ENCODE measurements at places on chromosomes 12 and 14.

DNA sequence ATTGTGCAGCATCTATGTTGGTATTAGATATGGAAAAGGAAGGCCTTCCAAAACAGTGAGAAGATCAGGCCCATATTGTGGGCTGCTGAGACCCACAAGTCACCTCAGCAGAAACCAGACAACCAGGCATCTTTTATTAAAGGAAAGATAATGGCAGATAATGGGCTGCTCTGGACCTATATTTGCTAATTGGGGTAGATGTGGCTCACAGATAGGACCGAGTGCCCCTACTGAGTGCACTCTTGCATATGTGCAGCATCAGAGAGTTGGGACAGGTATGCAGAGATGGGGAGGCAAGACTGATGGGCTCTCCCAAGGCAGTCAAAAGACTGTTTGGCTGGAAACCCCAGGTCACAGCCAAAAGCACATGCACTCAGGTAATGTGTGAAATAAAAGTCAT, 149.8 kb upstream of the GZMB start:
- no peak for DNase-seq

- no peak for DNase-seq
These were observed 6.6 kb downstream of the TTC9 start for GRCh38 chr14:70648346-70648745.

DNA sequence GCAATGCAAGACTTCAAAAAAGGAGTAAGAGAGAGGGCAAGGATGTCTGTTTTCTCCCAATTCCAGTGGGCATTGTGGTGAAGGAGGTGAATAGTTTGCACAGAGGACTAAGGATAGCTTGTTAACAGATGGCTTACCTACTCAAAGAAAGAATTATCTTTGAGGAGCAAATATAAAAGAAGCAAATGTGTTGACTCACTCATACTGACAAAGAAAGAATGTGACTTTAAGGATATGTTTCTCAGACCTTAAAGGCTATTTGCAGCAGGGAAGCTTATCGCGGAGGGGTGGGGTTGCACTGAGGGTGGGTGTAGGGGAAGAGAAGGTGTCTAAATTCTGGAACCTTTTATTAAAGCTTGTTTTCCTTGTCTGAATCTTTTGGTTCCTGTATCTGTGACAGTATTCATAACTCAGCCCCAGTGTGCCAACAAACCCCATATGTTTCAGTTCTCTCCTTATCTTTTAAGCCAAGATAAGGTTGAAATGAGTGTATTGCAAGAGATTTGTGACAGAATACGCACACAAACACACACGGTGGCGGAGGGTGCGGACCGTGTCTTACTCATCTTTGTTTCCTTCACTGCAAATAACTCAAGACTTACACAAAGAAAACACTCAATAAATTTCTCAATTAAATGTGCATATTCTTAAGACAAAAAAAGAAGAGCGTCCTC, 146.4 kb upstream of the ARID2 start:
- no peak for DNase-seq

DNA sequence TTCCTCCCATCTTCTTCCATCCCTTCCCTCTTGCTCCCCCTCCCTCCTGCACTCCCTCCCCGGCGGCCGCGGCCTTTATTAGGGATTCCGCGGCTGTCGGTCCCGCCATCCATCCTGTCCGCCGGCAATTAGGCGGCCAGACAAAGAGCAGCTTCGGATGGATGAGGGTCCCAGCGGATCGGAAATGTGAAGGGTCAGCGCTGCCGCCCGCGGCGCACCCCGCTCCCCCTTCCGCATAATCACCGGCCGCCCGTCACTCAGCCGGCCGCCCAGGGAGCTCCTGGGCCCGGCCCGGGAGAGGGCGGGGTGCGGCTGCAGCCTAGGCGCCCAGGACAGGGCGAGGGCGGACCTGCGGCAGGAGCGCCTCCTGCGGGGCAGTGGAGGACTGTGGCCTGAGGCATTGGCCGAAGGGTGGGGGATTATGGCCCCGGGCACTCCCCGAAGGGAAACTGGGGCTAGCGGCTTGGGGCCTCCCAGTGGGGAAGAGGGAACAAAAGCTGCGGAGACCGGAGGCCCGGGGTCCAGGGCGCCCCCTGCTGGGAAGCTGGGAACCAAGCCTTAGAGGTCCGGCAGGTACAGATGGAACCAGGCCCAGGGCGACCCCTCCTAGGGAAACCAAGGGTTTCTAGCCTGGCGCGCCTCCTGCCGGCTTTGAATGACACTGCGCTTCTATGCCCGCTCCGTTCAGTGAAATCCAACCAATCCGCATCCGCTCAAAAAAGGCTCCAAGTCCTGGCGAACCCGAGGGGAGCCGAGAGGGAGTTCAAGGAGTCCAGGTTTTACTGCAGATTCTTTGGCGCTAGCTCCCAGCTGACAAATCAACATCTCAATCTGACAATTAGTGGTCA, 4.4 kb upstream of the DNAJC22 start:
- peak; percentile 77 for DNase-seq

- no peak for DNase-seq
These were observed 101.6 kb downstream of the PIWIL1 start for GRCh38 chr12:130439250-130439649.

GRCh38 chr12:109925185-109925840, 25.2 kb downstream of the TCHP start:
- DNase-seq = no peak

DNA sequence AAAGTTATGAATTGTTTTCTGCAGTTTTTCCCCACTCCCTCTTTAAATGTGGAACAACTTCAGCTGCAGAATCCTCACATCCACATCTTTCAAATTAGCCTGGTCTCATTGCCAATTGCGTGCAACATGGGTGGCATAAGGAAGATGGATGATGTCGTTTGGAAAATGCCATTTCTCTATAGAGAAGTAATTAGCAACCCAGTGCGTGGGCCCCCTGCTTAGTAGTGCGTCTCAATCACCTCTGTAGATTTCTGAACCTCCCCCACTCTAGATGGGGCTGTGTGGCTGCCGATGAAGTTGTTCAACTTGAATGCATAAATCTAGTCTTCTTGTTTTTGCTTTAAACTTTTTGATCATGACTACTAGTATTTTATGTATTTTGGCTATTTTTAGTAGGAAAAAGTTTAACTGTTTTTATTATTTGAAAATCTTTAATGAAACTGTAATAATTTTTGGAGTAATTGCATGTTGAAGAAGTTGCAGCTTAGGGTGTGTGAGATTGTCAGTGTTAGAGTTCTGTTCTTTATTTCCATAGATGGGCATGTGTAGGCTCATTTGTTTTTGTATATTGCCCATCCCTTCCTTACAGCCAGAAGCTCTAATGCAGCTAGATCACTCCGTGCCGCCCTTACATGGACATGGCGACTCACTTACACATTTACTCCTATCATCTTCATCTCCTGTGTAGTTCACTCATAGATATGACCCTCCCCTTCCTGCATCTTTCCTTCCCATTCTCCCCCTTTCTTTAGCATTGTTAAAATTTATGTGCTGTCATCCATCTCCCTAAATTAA, 358.2 kb downstream of the DIO2 start:
- no peak for DNase-seq

DNA sequence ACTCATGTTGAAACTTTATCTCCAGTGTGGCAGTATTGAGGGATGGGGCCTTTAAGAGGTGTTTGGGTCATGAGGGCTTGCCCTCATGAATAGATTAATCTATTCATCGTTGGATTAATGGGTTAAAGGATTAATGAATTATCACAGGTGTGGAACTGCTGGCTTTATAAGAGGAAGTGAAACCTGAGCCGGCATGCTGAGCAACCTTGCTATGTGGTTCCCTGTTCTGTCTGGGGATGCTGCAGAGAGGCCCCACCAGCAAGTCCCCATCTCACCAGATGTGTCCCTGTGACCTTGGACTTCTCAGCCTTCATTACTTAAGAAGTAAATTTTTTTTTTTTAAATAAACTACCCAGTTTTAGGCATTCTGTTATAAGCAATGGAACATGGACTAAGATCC, 109.6 kb downstream of the DYRK2 start:
- no peak for DNase-seq

- no peak for DNase-seq
These were observed 228.3 kb downstream of the SLC41A2 start for GRCh38 chr12:104729610-104730446.

DNA sequence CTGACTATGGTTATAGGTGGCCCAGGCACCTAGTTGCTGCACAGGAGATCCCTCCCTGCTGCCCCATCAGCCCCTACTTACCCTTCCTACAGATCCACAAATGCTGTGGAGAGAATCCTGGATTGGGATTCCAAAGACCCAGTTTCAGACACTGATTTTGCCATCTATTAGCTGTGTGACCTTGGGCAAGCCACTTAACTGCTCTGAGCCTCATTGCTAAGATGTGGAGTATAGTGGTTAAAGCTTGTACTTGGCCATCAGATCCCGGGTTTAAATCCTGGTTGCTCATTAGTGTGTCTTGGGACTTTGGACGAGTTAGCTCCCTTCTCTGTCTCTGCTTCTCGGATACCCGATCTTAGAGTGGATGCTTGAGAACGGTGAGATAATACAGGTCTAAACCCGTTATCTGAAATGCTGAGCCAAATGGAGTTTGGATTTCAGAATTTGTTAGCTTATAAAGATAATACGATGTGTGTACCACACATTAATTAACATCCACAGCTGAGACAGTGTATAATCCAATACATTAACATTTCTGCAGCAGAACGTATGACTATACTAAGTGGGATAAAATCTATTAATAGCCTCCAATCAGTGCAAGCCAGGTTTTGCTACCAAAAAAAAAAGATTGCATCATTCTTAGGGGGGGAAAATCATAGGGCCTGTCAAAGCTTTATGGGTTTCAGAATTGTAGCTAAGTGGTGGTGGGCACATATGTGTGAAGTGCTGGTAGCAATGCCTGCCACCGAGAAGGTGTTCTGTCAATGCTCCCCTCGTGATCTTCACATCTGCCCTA, 16.0 kb downstream of the PROX2 start:
- DNase-seq = no peak

DNA sequence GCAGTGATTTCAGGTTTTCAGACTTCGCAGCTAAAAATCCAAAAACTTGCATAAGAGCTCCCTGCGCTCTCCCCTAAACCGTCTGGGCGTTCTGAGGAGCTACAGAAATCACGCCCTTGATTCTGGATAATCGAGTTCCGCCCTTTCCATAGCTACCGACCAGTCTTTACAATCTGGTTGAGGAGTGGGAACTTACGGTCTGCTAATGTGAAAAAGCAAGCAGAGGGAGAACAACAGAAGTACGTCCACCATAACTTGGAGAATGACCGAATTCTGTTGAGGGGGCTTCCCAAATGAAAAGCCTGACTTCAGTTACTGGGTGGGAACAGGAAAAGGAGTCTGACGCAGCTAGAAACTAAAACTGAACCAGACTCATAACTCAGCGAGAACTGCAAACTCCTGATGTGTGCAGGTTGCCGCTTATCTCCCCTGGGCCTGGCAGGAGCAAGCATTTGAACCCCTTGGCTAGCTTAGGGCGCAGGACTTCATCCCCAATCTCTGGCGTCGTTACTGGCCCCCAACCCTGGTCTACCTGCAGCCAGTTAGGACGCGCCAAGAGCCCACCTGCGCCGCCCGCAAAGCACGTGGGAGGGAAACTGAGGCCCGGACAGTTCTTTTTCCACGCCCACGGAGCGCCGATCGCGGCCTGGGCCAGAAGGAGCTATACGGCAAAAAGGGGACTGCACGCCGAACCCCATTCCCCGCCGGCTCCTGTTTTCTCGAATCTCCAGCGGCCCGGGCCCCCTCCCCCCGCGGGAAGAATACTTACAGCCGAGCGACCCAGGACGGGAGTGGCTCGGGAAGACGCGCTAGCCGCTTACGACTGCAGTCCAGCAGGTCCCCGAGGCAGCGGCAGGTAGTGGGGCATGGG, 838 bp downstream of the LRIG3 start:
- DNase-seq = no peak

GRCh38 chr14:74820288-74820687, 55.7 kb downstream of the PROX2 start:
- no peak for DNase-seq

- DNase-seq = no peak
These were observed 144.2 kb downstream of the PAWR start for GRCh38 chr12:79546466-79547043.

DNA sequence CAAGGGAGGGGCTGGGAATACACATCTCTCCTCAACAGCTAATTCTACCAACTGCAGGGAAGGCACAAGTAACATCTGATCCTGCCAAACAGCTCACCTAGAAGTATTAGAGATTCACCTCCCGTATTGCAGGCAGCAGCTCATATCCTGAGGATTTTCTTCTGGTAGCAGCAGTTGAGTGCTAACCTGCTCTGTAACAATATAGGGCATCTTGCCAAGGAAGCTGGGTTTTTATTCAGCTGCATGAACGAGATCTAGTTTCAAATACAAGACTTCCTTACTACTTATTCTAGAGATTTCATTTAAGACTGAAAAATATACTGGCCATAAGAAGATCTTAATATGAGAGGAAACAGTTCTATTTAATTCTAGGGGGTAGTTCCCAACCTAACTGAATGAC, 261.4 kb upstream of the USP15 start:
- no peak for DNase-seq

DNA sequence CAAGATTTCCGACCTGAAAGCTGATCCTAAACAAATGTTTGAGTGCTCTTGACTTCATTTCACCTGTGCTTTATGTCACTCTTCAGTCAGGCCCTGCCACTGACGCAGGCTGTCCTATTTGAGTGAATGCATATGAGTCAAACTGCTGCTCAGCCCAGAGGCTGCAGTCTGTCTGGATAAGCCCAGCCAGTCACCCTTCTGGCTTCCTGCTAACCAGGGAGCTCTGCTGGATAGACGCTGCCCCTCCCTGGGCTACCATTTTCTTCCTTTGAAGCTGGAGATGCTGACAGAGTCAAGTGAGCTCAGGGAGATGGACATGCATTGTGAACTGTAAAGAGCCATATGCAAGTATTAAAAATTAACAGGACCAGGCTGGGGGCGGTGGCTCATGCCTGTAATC, 5.1 kb upstream of the TUNAR start:
- no peak for DNase-seq

DNA sequence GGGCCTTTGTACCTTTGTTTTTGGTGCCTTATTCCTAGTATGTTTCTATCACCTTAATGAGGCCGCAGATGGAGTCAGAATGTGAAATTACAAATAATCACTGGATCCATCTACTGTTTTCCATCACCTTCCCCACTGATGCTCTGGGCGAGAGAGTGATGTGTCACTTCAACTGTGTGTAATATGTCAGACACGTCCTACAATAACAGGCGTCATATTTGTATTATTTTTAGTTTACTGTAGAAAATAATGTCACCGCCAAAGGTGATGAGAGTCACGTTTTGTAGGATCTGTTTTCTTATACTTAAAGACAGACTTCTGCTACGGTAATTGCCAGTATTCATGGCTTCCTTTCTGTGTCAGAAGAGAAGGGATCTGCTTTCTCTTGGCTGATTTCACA, 22.4 kb upstream of the P2RX4 start:
- DNase-seq = no peak
